HTR-8/SVneo (cell line): ENCODE measurements at places on chromosomes 12 and 14.
A peak's percentile ranks its signal among the peaks of the same experiment; 100 is the strongest.

- DNase-seq = no peak
Observed at GRCh38 chr12:32718926-32719325, 36.8 kb downstream of the YARS2 start.

- no peak for DNase-seq
Observed at GRCh38 chr12:93183940-93184671, 193.6 kb upstream of the NUDT4 start.

GRCh38 chr12:54164387-54165145 is 24.2 kb downstream of the SMUG1 start:
- DNase-seq = no peak

- DNase-seq = no peak
Observed at GRCh38 chr12:89786177-89786810, 77.7 kb upstream of the ATP2B1 start.

- no peak for DNase-seq
Observed at GRCh38 chr12:107736914-107737313, 24.0 kb downstream of the PRDM4 start.

DNA sequence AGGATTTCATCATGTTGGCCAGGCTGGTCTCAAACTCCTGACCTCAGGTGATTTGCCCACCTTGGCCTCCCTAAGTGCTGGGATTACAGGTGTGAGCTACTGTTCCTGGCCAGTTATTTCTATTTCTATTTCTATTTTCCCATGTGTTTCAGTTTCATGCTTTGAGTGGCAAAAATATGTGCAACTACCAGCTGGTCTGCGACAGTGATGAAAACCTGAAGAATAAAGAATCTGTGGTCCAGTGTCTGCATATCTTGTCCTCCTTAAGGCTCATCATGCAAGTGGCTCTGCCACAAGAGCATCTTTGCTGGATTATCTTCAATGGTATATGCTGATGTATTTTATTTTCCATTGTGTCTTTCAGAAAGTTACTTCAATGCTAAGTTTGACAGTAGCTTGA is 17.4 kb downstream of the CFAP54 start:
- DNase-seq = no peak

- DNase-seq = no peak
Observed at GRCh38 chr14:103131580-103131979, 8.3 kb downstream of the TNFAIP2 start.

DNA sequence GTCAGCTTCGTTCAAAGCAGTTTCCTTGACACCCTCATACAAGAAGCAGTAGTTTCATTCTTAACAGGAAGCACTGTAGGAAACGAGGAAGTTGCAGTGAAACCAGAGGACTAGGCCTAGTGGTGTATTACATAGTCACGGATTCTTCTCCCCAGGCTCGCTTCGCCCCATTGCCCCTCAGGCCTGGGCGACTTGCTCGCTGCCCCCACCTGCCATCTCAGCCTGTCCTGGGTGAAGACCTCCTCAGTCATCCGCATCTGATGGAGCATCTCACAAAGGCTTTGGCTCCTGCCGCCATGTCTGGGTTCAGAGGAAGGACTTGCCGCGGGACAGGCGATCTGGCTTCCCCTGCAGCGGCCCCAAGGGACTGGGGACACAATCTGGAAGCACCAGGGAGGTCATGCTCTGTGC is 93.5 kb downstream of the LMNTD1 start:
- no peak for DNase-seq

DNA sequence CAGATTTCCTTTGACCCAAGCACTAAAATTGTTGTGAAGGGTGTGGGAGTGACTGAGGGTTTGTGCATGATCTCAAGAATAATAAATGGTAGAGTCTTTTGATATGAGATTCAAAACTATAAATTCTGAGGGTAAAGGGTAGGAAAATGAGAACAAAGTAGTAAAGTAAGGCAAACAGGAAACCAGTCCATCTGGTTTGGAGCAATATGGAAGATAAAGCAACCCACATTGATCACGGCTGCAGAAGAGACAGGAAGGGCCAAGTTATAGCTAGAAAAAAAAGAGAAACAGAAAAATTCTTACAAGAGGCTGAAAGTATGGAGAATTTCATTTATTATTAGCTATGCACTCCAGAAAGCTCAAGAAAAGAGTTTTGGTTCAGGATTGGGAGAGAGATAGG is 4.6 kb upstream of the SLCO1B3 start:
- DNase-seq = no peak

DNA sequence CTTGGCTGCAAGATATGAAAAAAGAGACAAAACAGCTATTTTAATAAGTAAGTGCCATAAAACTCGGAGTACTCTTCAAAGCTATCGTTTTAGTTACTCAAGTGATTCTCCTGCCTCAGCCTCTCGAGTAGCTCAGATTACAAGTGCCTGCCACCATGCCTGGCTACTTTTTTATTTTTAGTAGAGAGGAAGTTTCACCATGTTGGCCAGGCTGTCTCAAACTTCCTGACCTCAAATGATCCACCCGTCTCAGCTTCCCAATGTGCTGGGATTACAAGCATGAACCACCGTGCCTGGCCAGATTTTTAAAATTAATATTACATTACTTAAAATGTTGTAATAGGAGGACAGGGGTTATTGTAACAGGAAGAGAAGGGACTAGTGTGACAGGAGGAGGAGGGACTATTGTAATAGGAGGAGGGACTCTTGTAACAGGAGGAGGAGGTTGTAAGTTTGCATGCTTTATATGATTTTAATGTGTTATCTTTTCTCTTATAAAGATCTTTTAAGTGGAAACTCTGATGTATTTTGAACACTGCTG is 61.3 kb downstream of the KITLG start:
- no peak for DNase-seq

- no peak for DNase-seq
Observed at GRCh38 chr14:50099335-50099734, 17.0 kb downstream of the VCPKMT start.

- no peak for DNase-seq
Observed at GRCh38 chr12:112595410-112595809, 176.7 kb downstream of the PTPN11 start.

DNA sequence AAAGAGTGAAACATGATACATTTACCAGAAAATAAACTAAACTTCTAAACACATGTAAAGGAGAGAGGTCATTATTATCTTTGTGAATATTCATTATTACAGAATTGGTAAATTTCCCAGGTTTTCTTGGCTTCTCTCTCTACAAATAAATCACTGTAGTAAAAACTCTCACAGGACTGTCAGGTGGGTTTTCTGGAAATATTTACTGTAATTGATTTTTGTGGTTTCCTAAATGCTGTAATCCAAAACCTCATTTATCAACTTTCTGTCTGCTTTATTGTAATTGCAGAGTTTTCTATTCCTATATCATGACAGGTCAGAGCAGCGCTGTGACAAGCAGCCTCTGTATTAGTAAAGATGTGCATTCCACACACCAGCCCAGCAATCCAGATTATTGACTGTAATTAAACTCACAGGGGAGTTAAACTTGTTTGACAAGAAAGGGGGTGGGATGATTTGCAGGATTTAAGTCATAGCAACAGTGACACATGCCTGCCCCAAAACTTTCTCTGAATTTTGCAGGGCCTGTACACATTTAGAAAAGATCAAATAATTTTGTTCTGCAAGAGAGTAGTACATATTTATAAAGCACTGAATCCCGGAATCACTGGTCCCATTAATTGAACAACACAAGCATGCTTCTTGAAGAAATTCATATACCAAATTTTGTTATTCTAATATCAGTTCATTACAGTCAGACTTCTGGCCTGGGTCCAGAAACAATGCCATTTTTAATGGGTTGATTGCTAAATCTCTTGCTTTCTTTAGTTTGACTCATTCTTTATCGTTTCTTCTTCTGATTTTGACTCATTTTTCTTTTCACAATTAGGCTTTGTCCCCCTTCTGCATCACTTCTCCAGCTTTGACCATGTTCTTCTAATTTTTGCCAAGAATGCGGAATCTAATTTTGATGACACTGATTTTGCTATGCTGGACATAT is 42.2 kb downstream of the PTPRO start:
- no peak for DNase-seq

DNA sequence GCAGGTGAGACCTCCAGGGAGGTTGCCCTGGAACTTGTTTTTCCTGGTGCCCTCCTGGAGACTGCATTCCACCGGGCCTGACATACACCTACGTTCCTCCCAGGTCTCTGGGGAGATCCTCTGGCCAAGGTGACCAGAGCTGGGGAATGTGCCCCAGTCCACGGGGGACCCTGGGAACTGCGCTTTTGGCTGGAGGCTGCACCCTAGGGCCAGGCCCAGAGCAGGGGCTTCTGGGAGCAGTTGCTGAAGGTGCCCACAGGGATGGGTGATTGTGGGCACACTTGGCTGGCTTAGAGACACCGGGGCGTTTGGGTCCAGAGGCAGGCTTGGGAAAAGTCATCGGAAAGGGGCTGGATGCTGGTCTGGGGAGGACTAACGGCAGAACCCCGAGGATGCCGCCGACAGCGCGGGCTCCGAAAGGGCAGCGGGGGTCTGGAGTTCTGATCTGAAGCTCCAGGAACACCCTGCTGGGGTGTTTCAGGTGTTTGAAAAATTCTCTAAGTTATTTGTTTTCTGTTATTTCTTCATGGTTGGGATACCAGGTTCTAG is 36.5 kb upstream of the TDRD9 start:
- DNase-seq = no peak

DNA sequence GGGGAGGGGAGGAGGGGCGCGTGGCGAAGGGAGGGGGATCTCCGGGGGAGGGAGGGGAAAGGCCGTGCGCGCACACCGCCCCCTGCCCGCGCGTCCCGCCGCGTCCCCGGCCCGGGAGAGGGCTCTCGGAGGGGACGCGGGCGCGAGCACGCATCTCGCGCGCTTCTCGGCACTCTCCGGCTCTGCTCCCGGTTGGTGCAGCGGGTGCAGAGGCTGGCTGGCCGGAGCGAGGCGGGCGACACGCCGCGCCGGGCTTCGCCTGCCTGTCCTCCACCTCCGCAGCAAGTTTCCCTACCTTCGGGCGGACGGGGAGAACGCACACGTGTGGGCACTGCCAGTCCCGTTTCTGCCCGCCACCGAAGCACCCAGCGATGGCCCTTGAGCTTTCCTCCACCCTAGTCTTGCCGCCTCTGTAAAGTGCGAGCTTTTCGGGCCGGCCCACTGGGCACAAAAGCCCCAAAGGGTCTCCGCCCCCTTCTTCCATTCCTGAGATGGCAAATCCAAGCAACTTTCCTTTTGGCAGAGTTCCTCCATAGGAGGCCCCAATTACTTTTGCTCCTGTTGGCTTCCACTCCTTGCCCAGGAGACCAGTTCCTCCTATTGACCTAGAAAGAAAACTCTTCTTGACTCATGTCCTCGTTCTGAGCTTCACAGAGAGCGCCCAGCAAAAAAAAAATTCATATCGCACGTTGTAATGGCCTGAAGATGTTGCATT is 363 bp upstream of the CSAD start:
- peak; percentile 89 for DNase-seq

DNA sequence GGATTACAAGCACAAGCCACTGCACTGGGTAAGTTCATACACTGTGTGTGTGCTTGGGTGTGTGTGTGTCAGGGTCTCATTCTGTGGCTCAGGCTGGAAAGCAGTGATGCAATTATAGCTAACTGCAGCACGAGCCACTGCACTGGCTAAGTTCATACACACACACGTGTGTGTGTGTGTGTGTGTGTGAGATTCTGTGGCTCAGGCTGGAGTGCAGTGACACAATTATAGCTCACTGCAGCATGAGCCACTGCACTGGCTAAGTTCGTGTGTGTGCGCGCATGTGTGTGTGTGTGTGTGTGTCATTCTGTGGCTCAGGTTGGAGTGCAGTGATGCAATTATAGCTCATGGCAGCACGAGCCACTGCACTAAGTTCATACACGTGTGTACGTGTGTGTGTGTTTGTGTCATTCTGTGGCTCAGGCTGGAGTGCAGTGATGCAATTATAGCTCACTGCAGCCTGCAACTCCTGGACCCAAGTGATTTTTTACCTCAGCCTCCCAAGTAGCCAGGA is 85.4 kb downstream of the HECTD1 start:
- no peak for DNase-seq

GRCh38 chr14:61530896-61531295 is 164.4 kb upstream of the HIF1A start:
- no peak for DNase-seq

DNA sequence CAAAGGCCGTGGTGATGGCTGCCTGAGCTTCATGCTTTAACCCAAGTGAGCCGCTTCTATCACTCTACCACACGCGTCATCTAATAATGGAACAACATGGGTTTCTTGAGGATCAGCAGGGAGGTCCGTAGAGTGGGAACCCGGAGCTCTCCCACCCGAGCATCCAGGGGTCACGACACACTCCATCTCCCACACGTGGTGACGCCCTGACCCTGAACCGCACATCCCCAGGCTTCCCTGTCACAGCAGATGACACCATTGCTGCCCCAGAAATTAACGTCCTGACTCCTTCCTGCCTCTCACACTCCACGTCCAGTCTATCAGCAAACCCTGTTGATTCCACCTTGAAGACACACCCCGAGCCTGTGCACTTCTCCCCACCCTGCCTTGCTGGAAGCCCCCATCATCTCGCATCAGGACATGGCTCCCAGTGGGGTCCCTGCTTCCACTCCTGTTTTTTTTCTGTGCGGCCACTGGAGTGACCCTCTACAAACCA is 163.2 kb downstream of the PIWIL1 start:
- DNase-seq = no peak

GRCh38 chr12:118065380-118065779 is 4.4 kb upstream of the WSB2 start:
- no peak for DNase-seq
